ENCODE measurements at places on chromosomes 2 and 18.

GRCh38 chr2:110858135-110858725 lies 125.9 kb downstream of the ACOXL start:
- DNase-seq = no peak

DNA sequence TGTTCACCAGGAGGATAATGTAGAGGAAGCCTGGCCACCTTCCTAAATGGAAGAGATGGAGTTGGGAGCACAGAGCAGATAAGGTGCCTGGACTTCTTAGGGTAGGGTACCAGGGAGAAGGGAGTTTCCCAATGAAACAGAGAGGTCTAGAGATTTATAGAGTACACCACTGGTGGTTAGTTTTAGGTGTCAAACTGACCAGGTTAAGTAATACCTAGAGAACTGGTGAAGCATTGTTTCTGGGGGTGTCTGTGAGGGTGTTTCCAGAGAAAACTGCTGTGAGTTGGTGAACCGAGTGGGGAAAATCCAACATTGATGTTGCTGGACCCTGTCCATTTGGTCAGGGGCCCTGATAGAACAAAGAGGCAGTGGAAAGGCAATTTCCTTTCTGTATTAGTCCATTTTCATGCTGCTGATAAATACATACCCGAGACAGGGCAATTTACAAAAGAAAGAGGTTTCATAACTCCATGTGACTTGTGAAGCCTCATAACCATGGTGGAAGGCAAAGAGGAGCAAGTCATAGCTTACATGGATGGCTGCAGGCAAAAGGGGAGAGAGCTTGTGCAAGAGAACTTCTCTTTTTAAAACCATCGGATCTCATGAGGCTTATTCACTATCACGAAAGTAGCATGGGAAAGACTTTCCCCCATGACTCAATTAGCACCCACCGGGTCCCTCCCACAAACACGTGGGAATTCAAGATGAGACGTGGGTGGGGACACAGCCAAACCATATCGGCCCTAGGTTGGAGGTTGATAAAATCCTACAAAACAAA lies 260.8 kb downstream of the CBLN2 start:
- no peak for DNase-seq

GRCh38 chr18:77093586-77093985 lies 39.0 kb downstream of the MBP start:
- no peak for DNase-seq

DNA sequence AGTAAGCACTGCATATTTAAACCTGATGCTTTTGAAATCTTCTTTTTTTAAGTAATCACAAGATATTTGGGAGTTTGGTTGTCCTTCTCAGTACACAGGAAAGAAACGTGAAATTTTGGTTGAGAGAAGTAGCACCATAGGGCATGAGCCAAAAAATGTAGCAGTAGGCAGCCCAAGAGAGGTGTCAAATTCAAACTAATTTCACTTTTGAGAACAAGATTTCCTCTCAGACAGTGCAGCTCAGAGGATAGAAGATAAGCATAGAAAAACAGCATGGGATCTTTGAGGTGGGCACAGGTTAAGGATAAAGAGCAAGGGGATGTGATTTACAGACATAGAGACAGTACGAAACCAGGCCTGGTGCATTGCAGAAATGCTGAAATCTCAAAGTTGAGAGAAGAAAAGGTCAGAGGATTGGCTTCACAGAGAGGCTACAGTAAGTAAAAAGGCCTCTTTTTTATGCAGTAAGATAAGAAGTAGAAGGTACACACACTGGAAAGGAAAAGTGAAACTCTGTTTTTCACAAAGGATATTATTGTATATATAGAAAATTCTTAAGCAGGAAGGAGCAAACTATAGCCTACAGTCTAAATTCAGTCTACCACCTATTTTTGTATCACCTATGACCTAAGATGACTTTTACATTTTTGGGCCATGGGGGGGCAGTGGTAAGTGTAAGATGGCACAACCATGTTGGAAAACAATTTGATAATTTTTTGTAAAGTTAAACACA lies 89.8 kb downstream of the PKP4 start:
- no peak for DNase-seq

DNA sequence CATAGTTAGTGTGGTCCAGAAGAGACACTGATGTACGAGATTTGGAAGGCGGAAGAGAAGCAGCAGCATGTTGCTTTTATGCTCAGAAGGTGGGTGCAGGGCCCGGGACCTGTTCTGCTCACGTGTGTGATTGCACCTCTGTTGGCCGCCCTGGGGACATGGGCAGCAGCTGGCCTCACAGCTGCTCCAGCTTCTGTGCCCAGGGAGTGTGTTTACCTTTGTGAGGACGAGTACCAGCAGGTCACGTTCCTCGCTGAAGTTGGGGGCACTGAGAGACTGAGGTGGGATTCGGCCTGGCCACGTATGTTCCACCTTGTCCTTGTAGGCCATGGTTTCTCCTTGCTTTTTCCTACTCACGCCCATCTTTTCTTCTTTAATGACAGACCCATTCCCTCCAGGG lies 86.3 kb downstream of the PMAIP1 start:
- no peak for DNase-seq

DNA sequence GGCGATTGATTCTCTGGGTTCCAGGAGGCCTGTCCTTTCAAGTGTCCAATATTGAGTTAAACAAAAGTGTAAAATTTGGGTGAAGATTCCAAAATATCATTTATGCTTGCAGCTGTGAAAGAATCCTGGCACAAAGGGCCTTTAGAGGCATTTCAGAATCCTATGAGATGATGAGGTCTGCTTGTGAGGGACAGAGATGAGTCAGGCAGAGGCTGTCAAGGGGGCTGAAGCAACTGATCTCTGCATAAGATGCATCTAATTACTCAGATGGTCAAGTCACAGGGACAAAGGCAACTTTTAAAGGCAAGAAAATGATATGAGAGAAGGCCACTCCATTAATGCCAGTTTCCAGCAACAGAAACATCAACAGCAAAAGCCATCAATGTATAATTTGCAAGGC lies 78.8 kb downstream of the FHOD3 start:
- no peak for DNase-seq

DNA sequence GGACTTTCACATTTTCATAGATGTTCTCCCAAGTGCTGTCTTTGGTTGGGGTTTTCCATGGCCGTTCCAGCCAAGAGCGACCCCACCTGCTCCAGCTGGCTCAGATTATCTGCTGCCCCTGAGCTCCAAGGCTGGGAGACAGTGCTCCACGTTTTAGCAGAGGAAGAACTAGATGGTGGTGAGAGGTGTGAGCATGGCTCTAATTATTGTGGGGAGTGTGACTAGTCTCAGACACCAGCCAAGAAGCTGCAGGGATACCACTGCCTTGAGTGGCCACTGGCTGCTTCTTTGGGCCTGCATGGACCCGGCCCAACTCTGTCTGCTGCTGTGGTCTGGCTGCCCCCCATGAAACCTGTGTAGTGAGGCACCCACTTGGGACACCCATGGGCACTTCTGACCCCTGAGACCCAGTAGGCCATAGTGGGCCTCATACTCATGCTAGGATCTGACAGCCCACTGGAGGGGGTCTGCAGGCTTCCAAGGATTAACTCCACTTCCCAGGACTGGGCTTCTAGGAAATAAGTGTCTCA lies 2.8 kb upstream of the NCL start:
- no peak for DNase-seq

DNA sequence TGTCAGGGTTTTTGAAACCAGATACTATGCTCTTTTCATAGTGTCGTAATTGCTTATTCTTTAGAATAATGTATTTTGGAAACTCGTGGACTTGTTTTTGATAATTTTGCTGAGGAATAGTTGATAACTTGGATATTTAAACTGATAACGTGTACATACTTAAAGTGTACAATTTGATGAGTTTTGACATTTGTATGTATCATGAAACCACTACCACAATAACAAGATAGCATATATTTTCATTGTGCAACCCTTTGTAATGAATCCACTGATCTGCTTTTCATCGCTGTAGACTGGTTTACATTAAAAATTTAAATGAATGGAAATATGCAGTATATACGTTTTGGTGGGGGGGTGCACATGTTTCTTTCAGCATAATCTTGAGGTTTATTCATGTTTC lies 45.8 kb downstream of the AGFG1 start:
- no peak for DNase-seq

GRCh38 chr18:55073834-55074233 lies 114.6 kb upstream of the CCDC68 start:
- DNase-seq = no peak

- DNase-seq = no peak
Observed at GRCh38 chr2:145631561-145631960, 1111.6 kb upstream of the ZEB2 start.

DNA sequence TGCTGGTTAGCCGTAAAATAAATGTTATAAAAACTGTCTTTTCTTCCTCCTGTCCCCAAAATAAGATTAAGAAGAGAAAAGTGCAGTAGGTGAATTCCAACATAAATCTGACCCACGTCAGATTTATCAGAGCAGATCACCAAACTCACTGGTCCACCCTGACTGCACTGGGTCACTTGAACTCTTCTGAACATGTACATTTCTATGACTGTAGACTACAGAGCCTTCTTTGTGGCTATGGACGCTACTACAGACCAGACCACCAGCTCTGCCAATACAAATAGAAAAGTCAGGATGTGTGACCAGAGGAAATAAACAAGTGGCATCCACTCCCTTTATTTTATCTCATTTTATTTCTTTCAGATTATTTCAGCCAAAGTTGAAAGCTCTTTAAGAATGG lies 11.6 kb downstream of the DSG2 start:
- DNase-seq = no peak

DNA sequence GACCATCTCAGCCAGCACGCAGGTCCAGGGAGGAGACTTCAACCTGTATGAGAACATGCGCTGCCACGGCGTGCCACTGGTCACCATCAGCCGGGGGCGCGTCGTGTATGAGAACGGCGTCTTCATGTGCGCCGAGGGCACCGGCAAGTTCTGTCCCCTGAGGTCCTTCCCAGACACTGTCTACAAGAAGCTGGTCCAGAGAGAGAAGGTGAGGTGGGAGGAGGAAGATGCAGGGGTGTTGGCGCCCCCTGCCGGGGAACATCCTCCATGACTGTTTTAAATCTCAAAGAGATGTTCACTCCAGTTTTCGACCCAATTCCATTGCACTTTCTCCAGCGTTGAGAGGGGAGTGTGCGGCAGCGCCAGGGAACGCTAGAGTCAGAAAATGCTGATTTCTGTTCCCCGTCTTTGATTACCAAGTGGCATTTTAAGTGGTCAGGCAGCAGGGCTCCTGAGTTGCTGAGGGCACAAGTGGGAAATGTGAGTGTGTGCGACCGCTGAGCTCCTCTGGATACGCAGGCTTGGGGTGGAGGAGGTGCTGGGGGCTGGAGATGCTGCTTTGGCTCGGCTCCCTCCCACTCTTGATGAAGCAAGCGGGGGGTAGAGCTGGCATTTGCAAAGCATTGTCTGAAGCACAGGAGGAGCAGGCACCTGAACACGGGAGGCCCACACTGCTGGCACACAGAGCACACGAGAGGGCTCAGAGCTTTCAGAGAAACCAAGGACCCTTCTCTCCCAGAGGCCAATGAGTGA lies 27.7 kb upstream of the MAPRE3 start:
- DNase-seq = peak; percentile 89

DNA sequence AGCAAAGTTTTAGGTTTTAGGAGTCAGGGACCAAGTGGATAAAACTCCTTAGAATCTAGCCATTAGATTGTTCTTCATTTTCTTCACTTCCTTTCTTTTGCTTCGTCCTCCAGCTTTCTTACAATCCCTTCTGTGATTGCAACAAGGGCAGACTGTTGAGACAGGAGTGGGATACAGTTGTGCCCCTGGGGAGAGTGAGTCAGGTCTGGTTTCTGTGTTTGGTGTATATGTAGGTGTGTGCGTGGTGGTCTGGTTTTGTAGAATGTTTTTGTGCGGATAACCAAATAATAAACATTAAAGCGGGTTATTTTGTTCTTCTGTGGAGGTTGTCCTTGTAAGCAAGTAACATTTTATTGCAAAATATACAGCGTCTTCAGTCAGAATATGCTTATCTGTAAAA lies 7.3 kb downstream of the INSIG2 start:
- no peak for DNase-seq

GRCh38 chr2:71668326-71669057 lies 215.1 kb downstream of the DYSF start:
- DNase-seq = no peak

GRCh38 chr18:59393381-59393780 lies 34.3 kb upstream of the LMAN1 start:
- DNase-seq = no peak
